ENCODE measurements at places on chromosomes 3 and 15.

DNA sequence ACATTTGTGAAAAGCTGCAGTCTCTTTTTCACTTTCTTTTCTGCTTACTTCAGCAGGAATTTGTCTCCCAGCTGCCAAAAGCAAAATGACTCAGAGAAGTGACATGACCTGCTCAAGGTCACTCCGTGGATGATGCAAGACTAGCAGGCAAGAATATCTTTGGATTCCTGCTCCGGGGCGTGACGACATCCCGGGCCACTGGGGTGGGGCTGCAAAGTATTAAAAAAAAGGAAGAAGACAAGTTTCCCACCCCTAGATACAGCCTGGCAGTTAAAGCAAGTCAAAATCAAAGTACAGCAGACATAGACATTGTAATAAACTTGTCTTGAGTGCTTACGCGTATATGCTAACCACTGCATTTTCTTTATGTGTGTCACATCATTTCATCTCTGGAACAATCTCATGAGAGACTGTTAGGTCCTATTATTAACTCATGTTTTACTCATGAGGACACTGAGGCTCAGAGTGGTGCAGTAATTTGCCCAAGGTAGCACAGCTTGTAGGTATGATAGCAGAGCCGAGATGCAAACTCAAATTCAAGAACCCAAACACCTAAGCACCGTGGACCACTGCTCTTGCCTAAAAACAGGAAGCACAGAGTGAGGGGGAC is 485.2 kb upstream of the PROK2 start:
- DNase-seq, result no peak

DNA sequence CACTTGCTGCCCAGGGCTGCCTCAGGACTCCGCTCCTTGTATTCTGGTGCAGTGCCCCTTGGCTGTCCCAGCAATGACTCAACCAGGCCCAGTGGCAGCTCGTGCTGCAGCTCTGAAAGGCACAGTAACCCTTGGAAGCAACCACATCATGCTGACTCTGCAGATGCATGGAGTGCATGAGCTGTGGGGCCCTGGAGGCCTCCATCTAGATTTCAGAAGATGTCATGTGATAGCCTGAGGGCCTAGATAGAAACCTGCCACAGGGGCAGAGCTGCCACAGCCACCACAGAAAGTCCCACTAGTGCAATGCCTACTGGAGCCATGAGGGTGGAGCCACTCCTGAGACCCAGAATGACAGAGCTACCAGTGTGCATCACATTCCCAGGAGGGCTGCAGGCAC is 117.1 kb upstream of the SMAD3 start:
- DNase-seq, result no peak

DNA sequence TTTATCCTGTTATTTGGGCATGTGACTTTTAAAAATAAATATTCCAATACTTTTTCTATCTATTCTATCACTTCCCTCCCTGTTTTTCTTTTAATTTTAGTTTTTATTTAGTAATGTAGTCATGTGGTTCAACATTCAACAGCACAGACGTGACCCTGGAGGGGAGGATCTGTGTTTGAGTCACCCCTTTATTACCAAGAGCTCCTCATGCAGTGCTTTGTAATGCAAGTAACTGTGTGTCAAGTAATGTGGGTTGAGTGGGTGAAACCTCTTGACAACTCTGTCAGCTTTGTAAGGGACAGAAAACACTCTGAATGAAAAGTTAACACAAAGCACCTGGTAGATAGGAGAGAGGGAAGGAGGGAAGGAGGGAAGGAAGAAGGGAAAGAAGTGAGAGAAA is 89.7 kb upstream of the FGF12 start:
- DNase-seq, result no peak

- no peak for DNase-seq
Measured at GRCh38 chr3:52892290-52892624, 5.1 kb downstream of the STIMATE start.

DNA sequence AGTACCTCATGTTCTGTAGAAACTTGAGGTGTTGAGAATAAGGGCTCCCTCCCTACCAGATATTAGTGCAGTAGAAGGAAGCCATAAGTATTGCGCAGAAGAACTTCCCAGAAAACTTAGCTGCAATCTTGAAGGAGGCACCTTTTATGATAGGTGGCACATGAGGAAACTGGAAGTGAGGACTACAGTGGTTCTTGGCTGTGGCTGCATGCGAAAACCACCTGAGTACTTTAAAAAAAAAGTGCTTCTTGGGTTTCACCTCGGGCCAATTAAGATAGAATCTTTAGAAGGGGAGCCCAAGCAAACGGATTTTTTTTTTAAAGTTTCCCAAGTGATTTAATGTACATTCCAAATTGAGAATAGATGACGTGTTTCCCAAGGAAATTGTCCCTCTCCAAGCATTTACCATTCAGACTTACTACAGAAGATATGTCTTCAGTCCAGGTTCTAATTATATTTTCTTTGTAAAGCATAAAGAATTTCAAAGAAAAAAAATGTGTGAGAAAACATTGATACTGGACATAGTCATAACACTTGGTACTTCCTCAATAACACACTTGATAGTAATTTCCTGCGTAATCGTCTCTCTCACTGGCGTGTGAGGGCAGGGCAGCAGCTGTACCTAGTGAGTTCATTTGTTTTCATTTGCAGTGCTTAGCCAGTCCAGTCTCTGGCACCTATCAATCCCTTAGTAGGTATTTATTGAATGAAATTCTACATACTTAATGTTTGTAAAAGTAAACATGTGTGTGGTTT is 12.3 kb upstream of the NR1I2 start:
- DNase-seq, result no peak

DNA sequence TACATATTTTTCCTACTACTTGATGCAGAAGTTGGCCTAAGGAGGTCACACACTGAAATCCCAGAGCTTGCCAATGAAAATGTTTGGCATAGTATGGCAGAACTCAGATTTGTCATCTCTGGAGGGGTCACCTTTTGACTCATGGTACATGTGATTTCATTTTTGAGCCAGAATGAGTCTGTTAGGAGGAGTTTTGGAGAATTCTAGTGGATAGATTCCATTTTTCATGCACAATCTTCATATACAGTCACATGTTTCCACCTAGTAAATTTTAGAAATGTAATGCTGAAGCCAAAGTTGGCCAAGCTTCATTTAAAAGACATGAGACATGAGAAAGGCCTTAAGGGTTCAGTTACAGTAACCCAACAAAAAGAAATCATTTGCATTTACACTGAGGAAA is 97.8 kb upstream of the IGSF10 start:
- DNase-seq, result no peak

- DNase-seq, result no peak
Measured at GRCh38 chr15:33492434-33493052, 181.8 kb downstream of the RYR3 start.
